NCI-H187 (cell line): ENCODE measurements at places on chromosomes 2 and 18.

DNA sequence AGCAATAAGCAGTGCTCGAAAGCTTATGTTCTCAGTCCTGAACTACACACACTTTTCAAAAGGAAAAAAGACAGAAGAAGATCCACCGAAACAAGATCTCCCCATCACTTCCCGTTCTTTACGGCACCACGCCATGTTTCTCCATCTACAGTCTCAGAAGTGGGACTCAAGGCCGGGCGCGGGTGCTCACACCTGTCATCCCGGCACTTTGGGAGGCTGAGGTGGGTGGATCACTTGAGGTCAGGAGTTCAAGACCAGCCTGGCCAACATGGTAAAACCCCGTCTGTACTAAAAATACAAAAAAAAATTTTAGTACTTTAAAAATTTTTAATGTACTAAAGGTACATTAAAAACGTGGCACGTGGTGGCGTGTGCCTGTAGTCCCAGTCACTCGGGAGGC is 31.2 kb downstream of the ZNF516 start:
- no peak for DNase-seq

DNA sequence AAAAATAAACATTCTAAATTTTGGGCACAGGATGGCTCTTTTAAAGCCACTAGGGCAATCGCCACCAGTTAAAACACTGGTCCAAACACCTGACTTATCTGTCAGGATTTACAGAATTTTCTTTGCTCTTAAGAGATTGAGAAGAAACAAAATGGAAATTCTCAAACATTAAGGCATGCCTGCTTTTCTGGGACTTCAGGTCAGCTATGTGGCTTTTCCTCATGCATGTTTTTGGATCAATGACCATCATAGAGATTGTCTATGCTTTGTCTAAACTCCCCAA is 112.7 kb downstream of the SMAD2 start:
- no peak for DNase-seq

GRCh38 chr2:67208887-67209500 is 188.1 kb upstream of the ETAA1 start:
- no peak for DNase-seq

DNA sequence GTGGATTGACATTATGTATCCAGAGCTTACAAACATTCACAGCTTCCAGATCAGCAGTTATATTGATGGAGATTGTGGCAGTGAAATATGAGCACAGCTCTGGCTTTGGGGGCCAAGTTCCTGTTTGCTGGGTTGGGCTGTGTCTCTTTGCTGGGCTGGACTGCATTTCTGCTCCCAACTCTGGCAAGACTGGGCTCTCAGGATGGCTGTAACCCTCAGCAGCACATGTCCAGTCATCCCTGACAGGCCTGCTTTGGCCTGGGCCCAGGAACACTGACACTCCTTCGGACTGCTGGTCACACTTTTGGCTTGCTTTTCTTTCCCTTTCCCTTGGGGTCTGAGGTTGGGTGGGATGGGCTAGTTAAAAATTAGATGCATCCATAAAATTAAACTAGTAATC is 17.9 kb upstream of the VPS4B start:
- DNase-seq, result no peak

GRCh38 chr2:42254186-42254895 is 85.2 kb downstream of the EML4 start:
- no peak for DNase-seq

GRCh38 chr2:33589444-33589843 is 9.7 kb downstream of the FAM98A start:
- no peak for DNase-seq

- DNase-seq, result no peak
Measured at GRCh38 chr2:216578325-216578724, 54.9 kb upstream of the IGFBP2 start.

DNA sequence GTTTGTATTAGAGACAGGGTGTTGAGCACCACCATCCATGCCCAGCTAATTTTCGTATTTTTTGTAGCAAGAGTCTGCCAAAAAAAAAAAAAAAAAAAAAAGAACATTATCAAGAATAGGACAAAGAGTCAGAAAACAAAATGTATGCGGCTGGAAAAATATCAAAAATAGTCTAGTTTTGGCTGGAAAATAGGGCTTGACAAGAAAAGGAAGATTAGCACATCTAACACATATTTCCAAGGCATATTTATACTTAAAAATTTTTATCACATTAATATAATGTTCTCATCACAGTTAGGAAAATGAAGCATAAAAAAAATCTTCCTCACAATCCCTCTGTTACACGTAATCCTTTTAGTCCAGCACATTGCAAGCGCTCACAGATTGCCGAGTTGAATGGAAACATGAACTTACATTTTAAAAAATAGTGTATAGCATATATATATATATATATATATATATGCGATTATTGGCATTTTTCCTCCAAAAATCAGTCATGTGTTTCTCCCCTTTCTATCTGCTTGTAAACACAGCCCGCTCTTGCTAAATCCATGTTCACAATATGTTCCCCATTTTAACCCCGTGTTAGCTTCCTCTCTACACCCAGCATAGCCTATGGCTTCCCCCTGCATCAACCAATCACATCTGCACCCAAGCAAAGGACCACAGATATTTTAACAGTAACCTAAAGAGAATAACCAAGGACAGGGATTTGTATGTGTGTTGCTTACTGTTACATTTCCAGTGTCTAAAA is 183.0 kb downstream of the AFF3 start:
- no peak for DNase-seq

DNA sequence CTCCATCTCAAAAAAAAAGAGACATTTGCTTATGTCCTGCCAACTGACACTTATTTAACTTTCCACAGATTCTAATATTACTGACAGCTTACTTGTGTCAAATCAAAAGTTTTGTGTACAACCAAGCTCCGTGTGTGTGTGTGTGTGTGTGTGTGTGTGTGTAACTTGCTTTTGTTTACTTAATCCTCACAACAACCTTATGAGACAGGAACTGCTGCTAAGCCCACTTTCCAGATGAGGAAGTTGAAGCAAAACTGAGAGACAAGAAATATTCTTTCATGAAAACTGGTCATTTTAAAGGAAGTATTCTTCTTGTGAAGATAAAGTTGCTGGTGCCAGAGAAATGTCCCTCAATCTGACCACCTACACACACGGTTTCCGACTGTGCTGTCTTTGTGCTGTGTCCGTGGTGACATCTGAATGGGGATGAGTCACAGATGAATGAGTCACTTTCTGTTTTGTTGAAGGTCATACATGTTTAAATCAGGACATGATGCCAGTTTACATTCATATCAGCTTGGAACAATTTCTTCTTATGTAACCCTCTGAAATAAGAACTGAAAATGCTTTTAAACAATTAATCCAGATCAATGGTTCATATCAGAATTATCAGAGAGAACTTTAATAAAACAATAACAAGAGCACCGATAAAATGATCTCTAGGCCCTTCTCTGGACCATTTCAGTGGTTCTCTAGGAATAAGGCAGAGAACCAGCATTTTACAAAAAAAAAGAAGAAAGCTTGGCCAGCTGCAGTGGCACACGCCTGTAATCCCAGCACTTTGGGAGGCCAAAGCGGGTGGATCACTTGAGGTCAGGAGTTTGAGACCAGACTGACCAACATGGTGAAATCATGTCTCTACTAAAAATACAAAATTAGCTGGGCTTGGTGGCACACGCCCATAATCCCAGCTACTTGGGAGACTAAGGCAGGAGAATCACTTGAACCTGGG is 95.5 kb downstream of the THNSL2 start:
- DNase-seq, result no peak

- no peak for DNase-seq
Measured at GRCh38 chr2:176206682-176207081, 18.2 kb downstream of the HOXD1 start.

DNA sequence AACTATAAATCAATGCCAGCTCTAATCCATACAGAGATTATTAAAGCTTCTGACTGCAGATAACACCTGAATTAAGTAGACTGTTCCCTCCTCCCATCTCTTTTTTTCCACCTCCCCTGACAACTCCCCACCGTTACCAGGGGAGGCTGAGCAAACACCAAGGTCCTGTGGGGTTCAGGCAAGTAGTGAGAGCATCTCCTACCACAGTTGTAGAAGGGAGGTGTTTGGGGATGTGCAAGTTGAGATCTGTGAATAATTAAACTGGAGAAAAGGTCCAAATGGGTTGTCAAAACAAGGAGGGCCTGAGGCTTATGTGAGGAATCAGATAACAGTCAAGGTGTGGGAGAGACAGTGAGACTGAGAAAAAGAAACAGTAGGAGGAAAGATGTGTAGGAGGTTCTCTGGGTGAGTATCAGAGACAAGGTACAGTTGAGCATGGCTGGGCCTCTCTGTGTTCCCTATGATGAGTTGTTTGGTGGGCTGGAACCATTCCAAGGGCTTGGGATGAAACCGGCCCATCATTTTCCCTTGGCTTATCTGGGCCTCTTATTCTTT is 194.6 kb downstream of the CYRIA start:
- no peak for DNase-seq

- DNase-seq, result no peak
Measured at GRCh38 chr2:29105375-29105774, 9.8 kb upstream of the CLIP4 start.

- no peak for DNase-seq
Measured at GRCh38 chr18:55401638-55402191, 186.3 kb downstream of the TCF4 start.

DNA sequence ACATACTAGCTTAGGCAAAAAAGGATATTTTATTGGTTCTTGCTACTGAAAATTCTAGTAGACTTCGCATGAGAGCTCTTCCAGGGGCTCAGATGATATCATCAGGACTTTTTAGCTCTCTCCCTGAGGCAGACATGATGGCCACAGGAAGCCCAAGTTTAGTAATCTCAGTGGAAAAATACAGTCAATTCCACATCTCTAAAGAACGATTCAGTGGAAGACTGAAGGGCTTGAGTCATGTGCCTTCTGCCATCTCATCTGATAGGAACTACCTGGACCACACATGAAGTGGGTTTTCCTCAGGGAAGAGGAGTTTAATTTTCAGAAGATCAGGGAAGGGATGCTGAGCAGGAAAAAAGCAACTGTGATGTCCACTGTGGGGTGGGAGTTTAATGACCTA is 117.3 kb downstream of the TTC27 start:
- no peak for DNase-seq

DNA sequence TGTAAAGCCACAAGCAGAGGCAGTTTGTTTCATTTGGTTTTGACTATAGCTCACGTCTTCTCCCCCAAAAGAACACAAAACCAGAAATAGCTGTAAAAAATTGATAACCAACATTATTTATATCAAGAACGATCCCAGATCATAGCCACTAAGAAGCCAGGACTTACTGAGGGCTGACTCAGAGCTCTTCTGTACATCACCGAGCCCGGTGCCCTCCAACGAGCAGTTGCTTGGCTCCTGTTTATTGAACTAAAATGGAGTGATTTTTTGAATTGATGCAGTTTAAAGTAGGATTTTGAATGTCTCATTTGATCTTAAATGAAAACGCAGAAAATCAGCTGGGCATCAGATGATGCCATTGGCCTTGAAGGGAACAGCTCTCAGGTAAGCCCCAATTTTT is 343.3 kb downstream of the INSIG2 start:
- no peak for DNase-seq

- no peak for DNase-seq
Measured at GRCh38 chr2:126949775-126950174, 51.1 kb downstream of the TEX51 start.

GRCh38 chr2:233466991-233467603 is 99.5 kb downstream of the USP40 start:
- no peak for DNase-seq

- no peak for DNase-seq
Measured at GRCh38 chr2:203346612-203347011, 18.4 kb downstream of the ABI2 start.

DNA sequence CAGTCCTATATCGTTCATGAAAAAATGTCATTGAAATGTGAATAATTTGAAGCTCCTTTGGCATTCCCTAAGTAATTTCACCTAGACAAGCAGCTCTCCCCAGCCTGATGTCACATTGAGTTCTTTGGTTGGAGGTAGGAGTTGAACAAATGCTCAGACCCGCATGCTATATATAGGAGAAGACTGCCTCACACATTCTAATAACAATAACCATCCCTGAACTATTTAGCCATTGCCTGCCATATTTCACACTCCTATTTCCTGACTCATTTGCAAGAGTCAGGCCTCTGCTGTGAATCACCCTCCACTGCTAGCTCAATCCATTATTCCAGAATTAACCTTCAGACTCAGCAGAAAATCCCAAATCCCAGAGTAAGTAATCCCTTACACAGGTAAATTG is 256.6 kb upstream of the ACVR2A start:
- no peak for DNase-seq

DNA sequence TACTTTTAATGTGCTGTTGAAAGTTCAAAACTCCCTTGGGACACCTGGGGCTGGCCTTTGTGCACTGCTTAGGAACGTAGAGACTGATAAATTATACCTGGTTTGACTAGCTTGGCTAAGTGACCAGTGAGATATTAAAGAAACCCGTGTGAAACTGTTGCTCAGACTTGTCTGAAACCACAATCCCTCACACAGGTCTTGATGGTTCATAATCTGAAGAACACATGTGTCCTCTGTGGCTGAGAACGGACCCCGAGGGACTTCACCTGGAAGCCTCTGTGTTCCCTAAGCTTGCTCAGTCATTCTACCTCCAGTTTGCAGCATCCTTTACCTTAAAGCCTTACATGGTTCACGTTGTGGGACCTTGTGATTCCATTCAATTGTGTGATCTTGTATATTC is 218.8 kb downstream of the CBLN2 start:
- DNase-seq, result no peak

- peak; percentile 42 for DNase-seq
Measured at GRCh38 chr18:33577685-33578517, at the start of gene ASXL3. Gene ASXL3, plus strand, starts transcription at chr18:33578219. Its CDS starts 413 bp downstream, at chr18:33578632.

GRCh38 chr2:23423873-23424680 is 39.1 kb downstream of the KLHL29 start:
- DNase-seq, result no peak

- DNase-seq, result no peak
Measured at GRCh38 chr18:22971038-22971437, 37.9 kb downstream of the RBBP8 start.

GRCh38 chr2:226943862-226944620 is 108.2 kb downstream of the RHBDD1 start:
- no peak for DNase-seq

DNA sequence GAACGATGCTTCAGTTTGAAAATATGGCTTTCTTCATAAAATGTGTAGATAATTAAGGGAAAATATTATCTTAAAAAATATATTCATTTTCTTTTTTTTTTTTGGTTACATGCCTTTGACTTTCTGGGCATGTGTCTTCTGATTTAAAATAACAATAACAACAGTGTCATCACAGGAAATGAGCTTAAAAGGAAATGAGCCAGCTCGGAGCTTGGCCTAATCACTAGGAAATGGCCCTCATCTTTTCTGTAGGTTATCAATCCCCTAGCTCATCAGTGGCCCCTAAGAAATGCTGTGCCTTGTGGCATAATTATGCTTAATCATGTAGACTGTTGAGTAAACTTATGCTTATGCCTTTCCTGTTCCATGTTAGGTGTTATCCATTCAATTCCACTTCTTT is 141.8 kb upstream of the FHL2 start:
- no peak for DNase-seq
